ENCODE measurements at places on chromosomes 7 and 10.

GRCh38 chr7:134885967-134886352 is 100.3 kb upstream of the AGBL3 start:
- DNase-seq: no peak

DNA sequence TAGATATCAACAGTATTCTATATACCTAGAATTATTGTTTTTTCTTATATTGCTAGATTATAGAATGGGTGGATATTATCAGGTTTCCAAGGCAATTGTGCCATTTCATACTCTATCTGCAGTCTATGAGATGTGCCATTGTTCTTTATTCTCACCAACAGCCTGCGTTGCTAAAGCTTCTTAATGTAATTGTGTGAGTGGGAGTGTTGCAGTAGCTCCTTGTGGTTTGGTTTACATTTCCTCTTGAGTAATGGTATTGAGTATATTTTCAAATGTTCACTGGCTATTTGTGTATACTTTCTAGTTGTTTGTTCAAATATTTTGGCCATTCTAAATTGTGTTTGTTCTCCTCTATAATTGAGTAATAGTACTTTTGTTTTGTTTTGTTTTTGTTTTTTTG is 199.2 kb downstream of the TFEC start:
- no peak for DNase-seq

- no peak for DNase-seq
These were observed 293.5 kb upstream of the IMMP2L start for GRCh38 chr7:111855842-111856227.

DNA sequence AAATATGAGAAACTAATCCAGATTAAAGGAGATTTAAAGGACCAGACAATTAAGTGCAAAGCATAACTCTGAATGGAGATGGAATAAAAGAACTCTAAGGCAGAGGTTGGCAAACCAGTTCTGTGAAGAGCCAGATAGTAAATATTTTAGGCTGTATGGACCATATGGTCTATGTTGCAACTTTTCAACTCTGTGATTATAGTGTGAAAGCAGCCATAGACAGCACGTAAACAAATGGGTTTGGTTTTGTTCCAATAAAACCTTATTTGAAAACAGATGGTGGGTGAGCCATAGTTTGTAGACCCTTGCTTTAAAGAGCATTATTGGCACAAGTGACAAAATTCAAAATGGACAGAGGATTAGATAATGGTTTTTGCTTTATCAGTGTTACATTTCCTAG is 884.1 kb downstream of the CCSER2 start:
- no peak for DNase-seq

DNA sequence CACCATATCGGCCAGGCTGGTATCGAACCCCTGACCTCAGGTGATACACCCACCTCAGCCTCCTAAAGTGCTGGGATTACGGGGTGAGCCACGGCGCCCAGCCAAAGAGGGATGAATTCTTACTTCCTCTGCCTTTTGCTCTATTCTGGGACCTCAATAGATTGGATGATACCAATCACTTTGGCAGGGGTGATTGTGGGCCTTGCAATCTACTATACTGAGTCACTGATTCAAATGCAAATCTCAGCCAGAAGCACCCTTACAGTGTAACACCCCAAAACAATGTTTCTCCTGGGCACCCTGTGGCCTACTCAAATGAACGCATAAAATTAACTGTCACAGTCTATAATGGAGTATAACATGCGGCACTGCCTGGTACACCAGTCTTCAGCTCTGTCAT is 596.7 kb upstream of the LRRTM3 start:
- DNase-seq: no peak

GRCh38 chr10:123013456-123014419 is 4.9 kb downstream of the ACADSB start:
- DNase-seq: no peak

- DNase-seq: no peak
These were observed 84.8 kb upstream of the PRKAR2B start for GRCh38 chr7:106959753-106960152.

DNA sequence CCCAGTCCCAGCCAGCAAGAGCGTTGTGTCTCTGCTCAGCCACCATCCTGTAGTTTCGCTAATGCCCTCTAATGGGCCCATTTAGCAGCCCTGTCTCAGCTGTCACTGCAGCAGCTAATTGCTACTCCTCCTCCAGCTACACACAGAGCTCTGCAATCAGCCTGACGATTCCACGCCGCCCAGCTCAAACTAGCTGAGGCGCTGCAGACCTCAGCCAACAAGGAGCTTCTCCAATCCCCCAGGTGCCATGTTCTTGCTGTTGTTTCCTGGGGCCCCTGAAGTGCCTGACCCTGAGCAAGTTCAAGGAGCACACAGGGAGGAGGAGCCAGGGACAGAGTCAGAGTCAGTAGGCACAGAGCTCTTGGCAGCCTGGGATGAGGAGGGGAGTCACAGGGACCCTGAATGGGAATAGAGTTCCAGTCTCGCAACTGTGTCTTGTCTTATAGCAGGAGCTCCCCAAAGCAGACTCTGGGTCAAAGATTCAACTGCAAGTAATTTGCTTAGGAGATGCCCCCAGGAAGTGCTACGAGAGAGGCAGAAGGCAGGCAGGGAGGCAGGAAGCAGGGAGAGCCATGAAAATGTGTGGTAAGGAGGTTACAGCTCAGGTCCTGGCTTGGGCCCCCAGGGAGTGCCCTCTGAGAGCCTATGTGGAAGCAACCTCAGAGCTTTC is 135.8 kb upstream of the UNC5B start:
- no peak for DNase-seq

DNA sequence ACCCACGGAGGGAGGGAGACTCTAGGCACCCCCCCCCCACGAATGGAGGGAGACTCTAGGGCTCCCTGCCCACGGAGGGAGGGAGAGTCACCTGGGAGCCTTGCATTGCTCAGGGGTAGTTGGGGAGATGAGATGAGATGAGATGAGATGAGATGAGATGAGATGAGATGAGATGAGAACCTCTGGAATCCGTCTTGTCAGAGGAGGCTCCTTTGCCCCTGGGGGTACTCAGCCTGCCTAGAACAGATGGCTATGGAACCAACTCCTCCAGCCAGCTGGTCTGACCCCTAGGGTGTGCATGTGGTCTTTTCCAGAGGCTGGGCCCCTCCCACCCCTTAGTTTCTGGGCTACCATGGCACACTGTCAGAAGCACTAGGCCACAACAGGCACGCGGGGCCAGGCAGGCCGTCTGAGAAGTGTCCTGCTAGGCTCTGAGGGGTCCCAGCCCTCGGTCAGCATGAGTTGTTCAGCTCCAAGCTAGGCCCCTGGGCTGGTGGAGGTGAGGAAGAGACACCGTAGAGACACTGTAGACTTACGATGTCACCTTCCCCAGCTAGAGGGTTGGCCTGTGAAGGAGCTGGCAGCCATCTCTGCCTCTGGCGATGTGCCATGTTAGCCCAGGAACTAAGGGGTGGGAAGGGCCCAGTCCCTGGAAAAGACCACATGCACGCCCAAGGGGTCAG is 8.8 kb downstream of the TSPAN15 start:
- no peak for DNase-seq

DNA sequence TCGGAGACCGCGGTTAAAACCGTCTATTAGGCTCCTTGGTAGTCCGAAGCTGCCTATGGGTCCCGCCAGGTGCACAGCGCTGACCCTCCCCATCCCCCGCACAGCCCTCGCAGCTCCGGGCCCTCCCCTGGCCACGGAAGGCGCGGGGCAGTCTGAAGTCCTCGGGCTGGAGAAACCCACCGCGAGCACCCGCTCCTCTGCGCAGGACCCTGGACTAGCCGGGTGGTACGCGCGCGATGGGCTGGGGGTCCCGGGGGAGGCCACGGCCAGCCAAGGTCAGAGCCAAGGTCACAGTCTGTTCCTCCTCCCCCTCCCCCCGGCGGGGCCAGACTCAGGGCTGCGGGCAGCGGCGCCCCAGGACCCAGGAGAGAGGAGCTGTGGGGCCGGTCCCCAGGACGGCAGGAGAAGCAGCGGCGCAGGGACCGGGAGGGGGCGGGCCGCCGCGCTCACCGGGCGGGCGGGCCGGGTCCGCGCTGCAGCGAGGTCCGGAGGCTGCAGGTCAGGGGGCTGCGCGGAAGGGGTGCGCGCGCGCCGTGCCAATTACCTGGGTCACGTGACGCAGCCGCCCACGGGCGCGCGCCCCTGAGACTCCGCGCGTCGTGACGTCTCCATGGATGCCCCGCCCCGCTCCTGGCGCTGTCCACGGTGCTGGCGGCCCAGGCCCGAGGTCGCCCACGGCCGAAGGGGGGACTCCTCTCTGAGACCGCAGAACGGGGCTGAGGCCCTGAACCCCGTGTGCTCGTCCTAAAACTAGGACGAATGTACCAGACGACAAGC is at the start of gene OGDHL:
OGDHL (minus strand) TSS at position 535 of the 777 bp plus-strand sequence. CDS start 3,731 bp downstream, outside the sequence.
- DNase-seq: peak; percentile 34

- DNase-seq: no peak
These were observed 119.5 kb downstream of the CFAP58 start for GRCh38 chr10:104472957-104473745.

DNA sequence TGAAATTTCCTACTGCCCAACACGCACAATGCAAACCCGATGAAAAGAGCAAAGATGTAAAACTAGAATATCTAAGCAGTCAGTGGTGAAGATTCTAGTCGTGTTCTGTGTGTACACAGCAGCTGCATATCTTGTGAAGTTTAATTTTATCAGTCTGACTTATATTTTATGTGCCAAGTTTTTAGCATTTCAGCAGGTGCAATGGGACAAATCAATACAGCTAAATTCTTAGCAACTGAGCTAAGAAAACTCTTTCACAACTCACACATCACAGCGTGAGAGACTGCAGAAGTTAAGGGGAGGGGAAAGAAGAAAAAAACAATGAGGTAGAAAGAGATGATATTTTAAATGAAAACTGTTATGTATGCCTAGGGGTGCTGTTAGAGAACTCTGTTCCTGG is 164.9 kb upstream of the NEBL start:
- no peak for DNase-seq

- DNase-seq: no peak
These were observed 49.0 kb downstream of the NT5C2 start for GRCh38 chr10:103144041-103144440.

DNA sequence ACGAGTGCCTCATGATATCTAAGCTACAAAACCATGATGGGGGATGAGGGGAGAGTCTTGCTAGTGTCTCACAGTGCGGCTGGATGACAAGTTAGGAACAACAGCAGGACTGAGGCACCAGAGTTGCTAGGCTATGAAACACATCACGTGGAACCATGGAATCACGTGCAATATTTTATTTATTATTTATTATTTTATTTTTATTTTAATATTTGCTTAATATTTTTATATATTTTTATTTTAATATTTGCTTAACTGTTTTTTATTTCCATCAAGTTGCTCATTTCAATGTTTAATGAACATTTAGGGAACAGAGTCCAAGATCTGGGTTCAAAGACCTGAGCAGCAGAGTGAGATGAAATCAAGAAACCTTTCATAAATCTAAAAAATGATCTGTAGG is 614.6 kb downstream of the CNTNAP2 start:
- DNase-seq: no peak

- no peak for DNase-seq
These were observed 122.1 kb downstream of the BTAF1 start for GRCh38 chr10:92045641-92046106.

- no peak for DNase-seq
These were observed 96.6 kb upstream of the CACUL1 start for GRCh38 chr10:118851062-118852035.

- no peak for DNase-seq
These were observed 11.4 kb upstream of the HKDC1 start for GRCh38 chr10:69208761-69209160.

GRCh38 chr10:42952931-42953683 is 123.8 kb upstream of the RET start:
- no peak for DNase-seq

DNA sequence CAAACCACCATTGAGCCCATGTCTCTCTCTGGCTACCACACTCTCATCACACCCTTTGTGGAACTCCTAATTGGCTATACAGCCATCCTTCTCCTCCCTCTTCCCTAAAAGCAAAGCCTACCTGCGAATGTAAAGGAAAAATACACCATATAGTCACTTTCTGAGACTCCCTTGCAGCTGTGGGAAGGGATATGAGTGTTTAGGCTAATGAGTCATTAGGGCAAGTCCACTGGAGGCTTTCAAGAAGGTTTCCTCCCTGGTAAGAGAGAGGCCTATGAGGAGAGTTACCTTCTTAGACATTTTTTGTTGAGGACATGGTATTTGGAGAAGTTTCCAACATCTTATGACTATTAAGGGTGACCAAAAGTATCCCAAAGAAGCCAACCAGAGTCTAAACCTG is 4.1 kb upstream of the TMEM243 start:
- no peak for DNase-seq

GRCh38 chr10:130411496-130412085 is 275.4 kb downstream of the GLRX3 start:
- no peak for DNase-seq

DNA sequence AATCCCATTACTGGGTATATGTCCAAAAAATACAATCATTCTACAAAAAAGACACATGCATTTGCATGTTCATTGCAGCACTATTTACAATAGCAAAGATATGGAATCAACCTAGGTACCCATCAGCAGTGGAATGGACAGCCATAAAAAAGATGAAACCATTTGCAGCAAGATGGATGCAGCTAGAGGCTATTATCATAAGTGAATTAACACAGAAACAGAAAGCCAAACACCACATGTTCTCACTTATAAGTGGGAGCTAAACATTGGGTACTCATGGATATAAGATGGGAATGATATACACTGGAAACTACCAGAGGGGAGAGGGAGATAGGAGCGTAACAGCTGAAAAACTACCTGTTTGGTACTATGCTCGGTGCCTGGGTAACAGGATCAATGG is 154.0 kb downstream of the TMEM26 start:
- DNase-seq: no peak

- DNase-seq: no peak
These were observed 65.1 kb upstream of the PHF14 start for GRCh38 chr7:10908600-10908999.

DNA sequence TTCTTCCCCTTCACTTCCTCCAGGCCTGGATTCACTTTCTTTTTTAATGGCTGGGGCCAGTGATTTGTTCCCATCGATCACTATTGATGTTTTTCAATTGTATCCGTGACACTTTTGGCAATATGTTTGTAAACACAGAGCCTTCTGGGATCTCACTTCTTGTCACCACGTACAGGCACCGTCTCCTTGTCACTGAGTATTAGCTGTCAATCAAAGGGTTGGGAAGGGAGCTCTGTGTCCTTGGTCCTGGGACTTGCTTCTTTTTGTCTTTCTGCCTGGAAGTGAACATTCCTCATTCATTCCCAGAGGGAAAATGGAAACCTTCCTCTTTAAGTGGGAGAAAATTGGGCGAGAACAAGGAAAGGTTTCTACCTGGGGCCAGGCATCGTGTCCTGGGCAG is 157.4 kb downstream of the PLXNA4 start:
- DNase-seq: no peak

DNA sequence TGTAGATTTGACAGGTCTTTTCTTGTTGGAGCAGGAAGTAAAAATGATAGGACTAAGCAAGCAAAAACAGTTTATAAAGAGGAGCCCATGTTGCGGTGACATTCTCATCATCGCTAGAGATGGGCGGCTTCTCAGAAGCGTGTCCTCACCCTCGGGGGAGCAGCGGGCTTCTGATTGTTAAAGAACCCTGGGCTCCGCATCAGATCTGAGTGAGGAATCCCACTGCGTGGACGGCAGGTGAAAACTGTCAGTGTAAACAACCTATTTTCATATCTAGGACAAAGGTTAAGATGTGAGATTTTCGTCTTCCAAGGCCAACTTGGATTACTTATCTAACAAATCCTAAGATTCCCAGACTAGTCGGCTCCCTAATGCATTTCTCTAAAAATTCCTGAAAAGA is 177.6 kb downstream of the ADARB2 start:
- DNase-seq: no peak

- DNase-seq: no peak
These were observed 13.9 kb downstream of the ARHGAP19 start for GRCh38 chr10:97278491-97278989.

Measured in stimulated activated CD4-positive, alpha-beta T cell treated with anti-CD3 and anti-CD28 coated beads, Interleukin-1b, Interleukin-23, amount 100 ng/mL, for 24 hours (primary cell).